ENCODE measurements at places on chromosomes 6 and 20.

GRCh38 chr20:49854190-49854875 lies 41.7 kb downstream of the SLC9A8 start:
- DNase-seq = no peak

- no peak for DNase-seq
These were observed 144.8 kb upstream of the ENPP5 start for GRCh38 chr6:46315589-46315988.

- no peak for DNase-seq
These were observed 263.2 kb upstream of the NT5E start for GRCh38 chr6:85186546-85187175.

DNA sequence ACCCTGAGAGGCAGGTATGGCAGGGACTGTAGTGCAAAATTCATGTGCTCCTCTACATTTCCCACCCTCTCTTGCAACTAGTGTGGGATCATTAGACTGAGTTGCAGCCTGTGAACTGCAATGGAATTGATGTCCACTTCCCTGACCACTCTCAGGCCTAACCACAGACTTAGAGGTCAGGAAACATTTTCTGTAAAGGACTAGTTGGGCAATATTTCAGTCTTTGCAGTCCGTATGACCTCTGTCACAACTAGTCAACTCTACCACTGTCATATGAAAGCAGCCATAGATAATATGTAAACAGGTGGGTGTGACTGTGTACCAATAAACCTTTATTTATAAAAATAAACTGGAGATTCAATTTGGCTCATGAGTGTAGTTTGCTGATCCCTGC lies 134.4 kb upstream of the TOP1 start:
- DNase-seq = no peak

DNA sequence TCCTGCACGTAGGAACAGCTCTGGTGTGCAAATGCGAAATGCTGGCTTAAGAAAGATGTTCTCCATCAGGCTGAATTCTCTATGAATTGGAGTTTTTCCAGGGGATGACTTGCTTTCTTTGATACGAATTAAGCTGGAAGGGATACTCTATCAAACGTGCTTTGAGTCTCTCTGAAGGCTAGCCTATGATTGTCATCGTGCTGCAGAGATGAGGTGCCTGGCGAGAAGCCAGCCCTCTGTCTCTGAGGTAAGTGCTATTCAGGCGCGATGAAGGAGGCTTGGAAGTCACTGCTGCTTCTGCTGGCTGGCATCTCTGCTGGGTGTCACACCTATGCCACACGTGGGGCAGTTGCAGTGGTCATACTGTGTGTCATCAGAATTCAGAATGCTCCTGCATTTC lies 223.7 kb downstream of the TAF4 start:
- DNase-seq = no peak

DNA sequence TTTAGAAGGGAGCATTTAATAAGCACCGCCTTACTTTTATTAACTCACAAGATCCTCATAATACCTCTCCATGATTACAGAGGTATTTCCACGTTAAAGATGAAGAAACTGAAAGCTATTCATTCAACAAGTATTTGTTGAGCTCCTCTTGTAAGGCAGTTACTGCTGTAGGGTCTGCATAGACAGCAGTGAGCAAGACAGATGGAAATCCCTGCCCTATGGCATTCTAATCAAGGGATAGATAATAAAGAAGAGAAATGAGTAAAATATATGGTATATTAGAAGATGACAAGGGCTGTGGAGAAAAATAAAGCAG lies 77.8 kb upstream of the CTNNBL1 start:
- no peak for DNase-seq

GRCh38 chr6:37554480-37554819 lies 54.8 kb upstream of the CCDC167 start:
- DNase-seq = peak; percentile 11

DNA sequence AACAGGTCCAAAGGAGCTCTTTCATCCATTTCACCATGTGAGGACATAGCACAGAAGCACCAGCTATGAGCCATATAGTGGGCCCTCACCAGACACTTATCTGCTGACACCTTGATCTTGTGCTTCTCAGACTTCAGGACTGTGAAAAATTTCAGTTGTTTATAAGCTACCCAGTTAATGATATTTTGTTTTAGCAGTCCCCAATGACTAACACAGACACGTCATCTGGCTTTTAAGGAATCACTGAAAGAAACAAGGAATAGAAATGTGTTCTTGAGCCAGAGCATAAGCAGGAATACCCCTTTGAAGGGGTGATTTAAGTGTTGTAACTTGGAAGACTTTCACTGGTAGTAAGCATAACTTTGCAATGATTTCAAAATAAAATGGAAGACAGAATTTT lies 214.7 kb upstream of the PTCHD4 start:
- DNase-seq = no peak

DNA sequence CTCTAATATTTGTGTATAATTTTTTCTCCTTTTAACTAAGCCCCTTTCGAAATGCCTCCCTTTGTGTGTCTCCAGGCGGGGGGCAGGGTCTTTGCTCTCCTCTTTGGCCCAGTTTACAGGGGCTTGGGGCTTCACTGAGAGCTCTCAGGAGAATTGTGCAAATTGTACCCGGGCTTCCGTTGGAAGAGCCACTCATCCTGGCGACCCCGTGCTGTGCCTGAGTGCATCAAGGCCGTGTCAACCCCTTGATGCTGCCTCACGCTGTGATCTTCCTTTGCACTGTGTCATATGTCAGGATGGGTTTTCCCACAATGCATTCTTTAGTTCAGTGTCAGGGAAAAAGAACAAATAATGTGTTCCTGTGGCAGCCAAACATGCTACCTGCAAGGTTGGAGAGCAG lies 118.0 kb upstream of the POU3F2 start:
- DNase-seq = no peak

- no peak for DNase-seq
These were observed 148.4 kb downstream of the EYA2 start for GRCh38 chr20:47043086-47043485.

GRCh38 chr6:16681260-16681873 lies 79.9 kb downstream of the ATXN1 start:
- DNase-seq = no peak

DNA sequence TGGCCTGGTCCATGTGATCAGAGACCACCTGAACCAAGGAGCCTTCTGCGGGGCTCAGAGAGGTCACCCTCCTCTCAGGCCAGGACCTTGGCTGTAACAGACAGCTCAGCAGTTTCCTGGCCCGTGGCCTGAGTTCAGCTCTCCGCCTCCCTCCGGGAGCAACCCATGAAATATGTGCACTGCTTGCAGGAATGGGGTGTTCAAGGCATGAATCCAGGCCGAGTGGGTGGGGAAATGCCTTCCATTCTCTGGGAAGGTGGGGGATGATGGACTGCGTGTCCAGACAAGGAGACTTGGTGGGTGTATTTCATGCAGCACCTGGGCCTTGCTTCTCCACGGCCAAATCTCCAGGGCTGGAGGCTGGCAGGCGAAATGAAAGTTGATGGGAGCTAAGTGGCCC lies 46.0 kb downstream of the SIRPA start:
- no peak for DNase-seq

DNA sequence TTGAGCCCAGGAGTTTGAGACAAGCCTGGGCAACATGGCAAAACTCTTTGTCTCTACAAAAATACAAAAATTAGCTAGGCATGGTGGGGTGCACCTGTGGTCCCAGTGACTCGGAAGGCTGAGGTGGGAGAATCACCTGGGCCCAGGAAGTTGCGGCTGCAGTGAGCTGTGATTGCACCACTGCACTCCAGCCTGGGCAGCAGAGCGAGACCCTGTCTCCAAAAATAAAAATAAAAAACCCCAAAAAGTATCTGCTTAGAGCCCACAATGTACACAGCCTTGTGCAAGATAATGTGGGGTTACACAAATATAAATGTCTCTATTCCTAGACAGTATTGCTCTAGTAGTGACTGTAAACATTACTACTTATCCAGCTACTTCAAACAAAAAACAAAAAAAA lies 5.9 kb downstream of the ESF1 start:
- DNase-seq = no peak

GRCh38 chr6:39076623-39077535 lies 28.3 kb downstream of the GLP1R start:
- DNase-seq = no peak

DNA sequence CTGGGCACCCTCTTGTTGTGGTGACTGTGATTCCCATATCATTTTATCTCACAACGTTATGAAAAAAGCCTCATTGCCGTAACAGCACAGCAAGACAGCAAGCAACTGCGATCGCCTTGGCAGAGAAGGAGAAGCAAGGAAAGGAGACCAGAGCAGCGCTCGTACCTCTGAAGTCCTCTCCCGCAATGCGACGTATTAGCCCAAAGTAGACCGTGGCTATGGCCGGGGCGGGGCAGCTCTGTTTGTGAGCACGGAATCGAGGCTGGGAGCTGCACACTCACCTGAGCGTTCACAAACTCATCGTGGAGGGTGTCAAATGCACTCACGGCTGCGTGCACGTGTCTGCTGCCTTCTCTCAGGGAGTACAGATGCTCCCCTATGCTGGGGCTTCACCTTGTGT lies 76.1 kb downstream of the YTHDF1 start:
- no peak for DNase-seq

- no peak for DNase-seq
These were observed 16.1 kb upstream of the MRGBP start for GRCh38 chr20:62780204-62780603.

DNA sequence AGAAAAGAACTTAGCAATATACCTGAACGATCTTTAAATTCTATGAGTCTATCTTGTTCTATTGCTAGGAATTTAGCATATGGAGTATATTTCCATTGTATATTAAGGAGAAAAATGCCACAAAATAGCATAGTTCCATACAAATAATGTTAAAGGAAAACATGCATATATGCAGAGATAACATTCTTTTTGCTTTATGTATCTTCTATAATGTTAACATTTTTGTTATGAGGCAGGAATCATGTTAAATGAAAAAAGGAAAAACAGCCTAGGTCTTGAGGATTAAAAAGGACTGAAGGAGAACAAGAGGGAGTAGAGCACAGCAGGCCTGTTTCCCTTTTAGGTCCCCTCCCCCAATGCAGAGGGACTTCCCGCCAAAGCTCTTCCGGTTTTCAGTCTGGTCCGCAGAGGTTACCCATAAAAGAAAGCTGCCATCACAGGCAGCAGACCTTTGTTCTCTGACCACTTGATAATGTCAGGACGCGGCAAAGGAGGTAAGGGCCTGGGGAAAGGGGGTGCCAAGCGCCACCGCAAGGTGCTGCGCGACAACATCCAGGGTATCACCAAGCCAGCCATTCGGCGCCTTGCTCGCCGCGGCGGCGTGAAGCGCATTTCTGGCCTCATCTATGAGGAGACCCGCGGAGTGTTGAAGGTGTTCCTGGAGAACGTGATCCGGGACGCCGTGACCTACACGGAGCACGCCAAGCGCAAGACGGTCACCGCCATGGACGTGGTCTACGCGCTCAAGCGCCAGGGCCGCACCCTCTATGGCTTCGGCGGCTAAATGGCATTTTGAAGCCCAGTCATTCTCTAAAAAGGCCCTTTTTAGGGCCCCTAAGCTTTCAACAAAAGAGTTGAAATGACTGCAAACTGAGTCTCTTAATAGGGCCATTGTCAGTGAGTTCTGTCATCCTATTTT lies 108.4 kb upstream of the PRSS16 start:
- peak; percentile 72 for DNase-seq

DNA sequence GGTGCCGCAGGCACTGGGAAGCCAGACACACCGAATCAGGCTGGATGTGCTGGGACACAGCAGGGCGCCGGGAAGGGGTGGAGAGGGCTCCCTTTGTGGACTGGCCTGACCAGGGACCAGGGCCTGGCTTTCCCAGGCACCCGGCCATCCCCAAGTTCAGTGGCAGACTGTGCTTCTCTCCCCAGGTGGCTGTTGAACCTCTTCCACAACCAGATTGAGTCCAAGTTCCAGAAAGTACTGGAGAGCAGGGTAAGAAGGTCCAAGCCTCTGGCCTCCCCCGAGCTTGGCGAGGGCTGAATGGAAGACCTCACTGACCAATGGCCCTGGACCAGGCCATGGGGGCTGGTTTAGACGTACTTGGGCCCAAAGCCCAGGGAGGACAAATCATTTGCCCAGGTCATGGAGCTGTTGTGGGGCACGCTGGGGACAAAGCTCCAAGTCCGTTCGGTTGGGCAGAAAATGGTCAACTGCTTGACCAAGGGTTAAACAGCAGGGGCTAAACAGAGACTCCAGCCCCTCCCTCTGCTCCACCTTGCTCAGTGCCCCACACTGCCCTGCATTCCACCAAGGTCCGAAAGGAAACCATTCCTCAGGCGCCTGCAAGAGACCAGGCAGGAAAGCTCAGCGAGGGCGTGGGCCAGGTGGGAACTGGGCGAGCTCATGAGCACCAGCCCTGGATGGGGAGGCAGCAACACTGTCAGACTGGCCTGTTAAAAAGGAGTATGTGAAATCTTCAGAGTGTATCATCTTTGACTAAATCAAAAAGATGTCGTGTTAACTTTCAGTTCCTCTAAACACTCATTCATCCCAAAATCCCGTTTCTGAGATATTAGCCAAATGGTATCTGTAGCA lies 9.1 kb downstream of the LBP start:
- no peak for DNase-seq

- no peak for DNase-seq
These were observed 88.2 kb downstream of the COL12A1 start for GRCh38 chr6:75117701-75118100.

DNA sequence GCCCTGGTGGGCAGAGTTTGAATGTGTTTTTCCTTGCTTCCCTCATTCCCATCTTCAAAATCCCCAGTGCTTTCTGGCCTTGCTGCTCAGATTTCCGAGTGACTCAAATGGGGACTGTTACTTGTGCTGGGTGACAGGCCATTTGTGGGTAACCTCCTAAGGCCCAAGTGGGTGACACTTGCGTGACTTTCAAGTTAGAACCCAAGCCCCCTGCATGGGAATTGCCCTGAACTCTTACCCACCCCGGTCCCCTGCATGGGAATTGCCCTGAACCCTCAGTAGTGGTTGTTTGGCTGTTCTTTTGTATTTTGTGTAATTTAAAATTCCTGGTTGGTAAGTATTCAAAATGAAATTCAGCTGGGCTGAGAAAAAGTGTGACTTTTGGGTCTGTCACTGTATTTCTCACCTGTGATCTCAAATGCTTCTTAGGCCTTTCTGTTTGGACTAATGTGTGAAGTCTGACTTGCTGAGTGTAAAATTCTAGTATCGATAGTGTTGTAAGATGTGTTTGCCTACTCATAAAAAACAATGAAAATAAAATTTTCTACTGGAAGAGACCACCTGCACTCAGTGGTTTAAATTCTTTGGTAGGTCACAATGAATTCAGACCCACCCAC lies 12.4 kb upstream of the RBM38 start:
- no peak for DNase-seq

DNA sequence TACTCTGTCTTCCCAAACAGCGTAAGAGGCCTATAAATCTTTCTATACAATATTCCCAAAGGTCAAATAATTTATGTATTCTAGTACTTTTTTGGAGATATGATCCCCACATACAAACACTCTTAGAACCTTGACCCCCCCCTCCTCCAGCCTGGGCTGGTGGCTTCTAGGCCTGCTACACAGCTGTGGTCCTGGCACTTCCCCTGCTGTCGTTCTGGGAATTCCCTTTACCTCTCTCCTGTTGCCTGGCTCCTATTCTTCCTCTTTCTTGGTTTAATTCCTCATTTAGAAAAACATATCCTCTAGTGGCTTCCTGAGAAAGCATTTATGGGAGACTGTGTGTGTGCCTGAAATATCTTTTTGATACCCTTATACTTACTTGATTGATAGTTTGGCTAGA lies 4.1 kb upstream of the TXLNB start:
- DNase-seq = no peak
